Umbilical cord (tissue), 2 donors: ENCODE measurements at places on chromosomes 11 and 22. TPM values are rescaled to one million over a fixed set of nuclear protein-coding genes. Genes with fewer than 3 reads are reported as not detected.

DNA sequence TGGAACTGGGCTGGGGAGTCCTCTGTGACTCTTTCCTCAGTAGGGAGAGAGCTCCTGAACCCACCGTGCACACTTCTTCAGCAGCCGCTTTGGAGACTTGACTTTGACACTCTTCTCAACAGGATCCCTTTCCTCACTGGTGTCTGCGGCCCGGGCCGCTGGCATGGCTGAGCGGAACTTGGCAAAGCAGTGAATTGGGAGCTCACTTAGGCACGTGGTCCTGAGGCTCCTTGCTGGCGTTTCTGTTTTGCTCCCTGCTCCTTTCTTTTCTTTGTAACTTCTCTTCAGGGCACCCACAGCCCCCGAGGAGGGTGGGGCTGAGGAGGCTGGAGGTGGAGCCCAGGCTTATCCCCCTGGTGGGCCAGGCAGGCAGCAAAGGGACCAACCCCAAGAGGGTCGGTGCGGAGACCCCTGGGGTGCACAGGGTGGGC lies 8.4 kb upstream of the KCNQ1OT1 start:
- DNase-seq = peak; percentile 68

GRCh38 chr11:47460571-47461235 lies 11.8 kb upstream of the RAPSN start:
- DNase-seq = no peak

GRCh38 chr11:44916331-44916730 lies 34.4 kb downstream of the TP53I11 start:
- DNase-seq = no peak

GRCh38 chr11:28964811-28965210 lies 856.6 kb downstream of the METTL15 start:
- DNase-seq = no peak

DNA sequence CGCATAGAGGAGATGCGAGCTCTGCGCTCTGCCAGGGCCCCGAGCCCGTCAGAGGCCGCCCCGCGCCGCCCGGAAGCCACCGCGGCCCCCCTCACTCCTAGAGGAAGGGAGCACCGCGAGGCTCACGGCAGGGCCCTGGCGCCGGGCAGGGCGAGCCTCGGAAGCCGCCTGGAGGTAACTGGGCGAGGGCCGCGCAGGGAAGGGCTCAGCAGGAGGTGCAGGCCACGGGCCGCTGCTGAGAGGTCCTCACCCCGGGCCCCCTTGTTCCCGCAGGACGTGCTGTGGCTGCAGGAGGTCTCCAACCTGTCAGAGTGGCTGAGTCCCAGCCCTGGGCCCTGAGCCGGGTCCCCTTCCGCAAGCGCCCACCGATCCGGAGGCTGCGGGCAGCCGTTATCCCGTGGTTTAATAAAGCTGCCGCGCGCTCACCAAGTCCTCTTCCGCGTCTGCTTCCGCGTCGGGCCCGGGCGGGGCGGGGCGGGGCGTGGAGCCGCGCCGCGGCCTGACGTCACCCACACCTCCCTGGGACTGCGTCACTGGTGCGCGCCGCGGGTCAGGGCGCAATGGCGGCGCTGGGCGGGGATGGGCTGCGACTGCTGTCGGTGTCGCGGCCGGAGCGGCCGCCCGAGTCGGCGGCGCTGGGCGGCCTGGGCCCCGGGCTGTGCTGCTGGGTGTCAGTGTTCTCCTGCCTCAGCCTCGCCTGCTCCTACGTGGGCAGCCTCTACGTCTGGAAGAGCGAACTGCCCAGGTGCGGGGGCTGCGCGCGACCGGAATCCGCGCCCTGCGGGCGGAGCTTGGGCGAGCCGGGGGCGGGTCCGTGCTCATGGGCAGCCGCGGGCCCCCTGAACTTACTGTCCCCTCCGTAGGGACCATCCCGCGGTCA lies at the start of gene RCE1:
Gene RCE1, plus strand, starts transcription at position 546 of the 880 bp plus-strand sequence. Its CDS starts 15 bp downstream, at position 561.
- DNase-seq = peak; percentile 92

OR5M10 gene
- not detected for total RNA-seq

GRCh38 chr11:41313226-41313625 lies 146.2 kb downstream of the LRRC4C start:
- DNase-seq = no peak

DNA sequence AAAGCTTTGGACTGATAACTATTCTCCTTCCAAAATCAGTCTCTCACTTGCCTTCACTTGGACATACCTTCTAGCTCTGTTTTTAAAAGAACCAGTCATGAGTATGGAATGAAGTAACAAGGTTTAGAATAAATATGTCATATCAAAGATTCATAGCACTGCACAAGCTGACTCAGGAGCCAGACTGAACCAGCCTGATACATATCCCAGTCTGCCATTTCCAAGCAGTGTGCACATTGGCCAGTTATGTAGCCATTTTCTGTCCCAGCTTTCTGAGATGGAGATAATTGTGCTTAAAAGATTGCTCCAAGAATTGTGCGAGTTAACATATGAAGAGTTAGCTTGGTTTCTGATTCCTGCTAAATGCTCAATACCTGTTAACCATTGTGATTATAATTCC lies 311.3 kb downstream of the C11orf87 start:
- peak; percentile 25 for DNase-seq

- DNase-seq = no peak
Measured at GRCh38 chr22:27556371-27556770, 245.2 kb downstream of the MN1 start.

DNA sequence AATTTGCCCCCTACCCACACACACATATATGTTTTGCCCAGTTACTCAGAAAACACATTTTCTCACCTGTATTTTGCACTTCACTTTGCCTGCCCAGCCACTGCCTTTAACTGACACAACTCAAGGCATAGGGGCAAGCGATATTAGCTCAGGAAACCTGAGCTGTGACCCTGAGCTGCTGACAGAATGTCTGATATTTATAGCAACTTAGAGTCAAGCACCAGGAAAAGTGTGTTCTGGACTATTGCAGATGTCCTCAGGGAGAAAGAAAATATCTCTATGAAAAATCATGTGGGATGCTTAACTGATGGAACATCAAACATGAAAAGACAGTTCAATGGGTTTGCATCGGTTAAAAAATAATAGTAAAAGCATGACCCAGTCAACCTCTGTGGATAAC lies 63.9 kb upstream of the SLC35C1 start:
- no peak for DNase-seq

DNA sequence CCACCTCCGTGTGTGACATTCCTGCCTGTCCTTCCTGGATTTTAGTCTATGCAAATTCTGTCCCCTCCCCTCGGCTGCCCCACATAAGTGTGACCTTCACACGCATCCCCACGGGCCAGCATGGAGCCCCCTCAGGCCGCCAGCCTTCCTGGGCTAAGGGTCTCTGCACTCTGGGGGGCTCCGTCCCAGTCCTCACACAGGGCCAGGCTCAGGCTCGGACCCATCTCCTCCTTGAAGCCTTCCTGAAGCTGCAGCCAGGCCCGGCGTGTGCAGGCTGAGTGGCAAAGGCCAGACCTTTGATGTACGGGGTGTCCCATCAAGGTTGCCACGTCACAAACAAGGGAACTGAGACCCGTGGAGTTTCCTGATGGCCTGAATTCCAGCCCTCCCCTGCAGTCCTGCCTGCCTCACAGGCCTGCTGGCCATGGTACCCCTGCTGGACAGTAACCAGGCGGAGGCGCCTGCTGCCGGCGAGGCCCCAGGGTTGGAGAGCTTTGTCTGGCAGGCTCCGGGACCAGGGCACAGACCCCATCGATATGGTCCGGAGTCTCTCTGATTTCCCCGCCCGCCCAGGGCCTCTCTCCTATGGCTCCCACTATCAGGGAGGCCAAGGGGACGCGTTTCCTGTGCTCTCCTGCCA lies 791.7 kb downstream of the BRD1 start:
- DNase-seq = no peak

KCNK4 gene
- total RNA-seq = 3.6 TPM

DNA sequence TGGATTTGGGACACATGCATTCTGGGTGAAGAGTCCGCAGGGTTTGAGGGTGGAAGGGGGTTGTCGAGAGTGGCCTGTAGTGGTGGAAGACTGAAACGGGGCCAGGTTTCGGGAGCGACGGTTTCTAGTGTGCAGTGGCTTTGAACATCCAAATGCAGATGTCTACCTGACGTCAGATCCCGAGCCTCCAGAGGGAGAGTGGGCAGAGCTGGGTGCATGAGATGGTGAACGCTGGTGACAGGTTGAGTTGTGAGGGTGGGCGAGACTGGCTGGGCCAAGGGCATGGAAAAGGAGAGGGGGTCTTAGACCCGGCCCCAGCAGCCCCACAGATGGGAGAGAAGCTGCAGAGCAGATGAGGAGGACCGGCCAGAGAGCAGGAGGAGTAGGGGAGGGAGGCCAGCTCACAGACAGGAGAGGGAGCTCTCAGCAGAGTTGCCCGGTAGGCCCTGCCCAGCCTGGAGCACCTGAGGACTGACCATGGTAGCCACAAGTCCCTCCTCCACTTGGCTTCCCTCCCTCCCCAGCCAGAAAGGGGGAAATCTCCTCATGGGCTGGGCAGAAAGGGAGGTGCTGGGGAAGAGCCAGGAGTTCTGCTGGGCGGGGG lies 14.2 kb downstream of the KCNJ4 start:
- DNase-seq = no peak

DNA sequence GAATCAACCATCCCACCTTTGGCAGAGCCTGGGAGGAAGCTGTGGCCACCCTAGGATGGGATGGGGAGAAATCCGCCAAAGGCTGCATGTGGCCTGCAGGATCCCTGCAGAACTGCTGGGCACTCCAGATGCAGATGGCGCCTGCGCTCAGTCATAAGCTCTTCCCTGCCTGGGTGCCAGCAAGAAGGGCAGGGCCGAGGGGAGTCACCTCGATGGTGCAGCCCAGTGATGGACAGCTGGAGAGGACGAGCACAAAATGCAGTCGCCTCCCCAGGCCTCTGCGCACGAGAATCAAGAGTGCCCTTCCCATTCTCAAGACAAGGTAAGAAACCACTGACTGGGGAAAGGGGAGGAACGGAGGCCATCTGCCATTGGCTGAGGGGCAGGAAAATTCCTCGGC lies 693.6 kb downstream of the TBC1D22A start:
- DNase-seq = no peak

GRCh38 chr11:34313099-34313517 lies 44.7 kb downstream of the ABTB2 start:
- peak; percentile 58 for DNase-seq

ISX gene
- total RNA-seq = not detected

DNA sequence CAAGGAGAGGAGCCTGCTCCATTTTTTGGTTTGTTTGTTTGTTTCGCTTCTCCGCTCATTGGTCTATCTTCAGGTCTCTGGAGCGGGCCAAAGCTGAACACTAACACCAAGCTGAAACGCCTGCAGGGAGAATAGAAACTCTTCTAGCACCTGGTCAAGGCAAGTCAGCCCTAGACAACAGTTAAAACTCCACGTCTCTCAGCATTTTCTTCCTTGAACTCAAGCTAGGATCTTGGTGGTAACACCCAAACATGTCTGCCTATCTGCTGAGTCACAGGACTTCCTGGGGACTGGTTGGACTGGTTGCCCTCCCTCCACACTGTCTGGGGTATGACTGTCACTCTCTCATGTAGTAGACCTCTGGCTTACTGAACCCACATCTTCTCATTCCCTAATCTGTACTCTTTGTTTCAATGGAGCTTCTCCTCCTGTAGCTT lies 23.9 kb upstream of the RBFOX2 start:
- peak; percentile 40 for DNase-seq

DNA sequence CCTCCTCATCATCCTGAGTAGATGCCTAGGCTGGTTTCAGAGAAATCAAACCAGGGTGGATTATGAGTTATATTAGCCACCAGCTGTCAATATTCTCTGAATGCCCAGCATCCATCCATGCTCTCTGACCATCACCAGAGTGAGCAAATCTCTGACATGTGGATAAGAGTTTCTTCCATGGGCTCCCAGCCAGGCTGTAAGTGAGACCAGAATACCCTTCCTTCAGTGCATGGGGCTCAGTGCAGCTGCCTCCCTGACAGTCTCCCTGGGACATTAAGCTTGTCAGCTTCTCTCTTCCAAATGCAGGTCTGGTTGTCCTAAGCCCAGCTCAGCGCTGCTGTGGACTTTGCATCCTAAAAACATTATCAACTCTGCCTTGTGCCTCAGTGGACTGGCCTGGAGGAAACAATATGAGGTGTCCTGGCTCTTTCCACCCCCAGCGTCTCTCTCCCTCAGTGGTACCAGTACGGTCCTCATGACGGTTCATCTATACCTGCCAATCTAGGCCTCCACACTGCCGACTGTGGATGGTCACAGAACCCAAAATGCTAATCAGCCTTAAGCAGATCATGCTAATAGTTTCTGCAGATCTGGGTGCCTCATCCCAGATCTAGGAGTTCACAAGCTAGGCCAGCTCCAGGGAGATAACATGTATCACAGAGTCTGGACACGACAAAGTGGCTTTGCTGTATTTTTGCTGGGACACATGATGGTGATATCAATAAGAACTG lies 41.6 kb upstream of the PRAME start:
- DNase-seq = no peak

PGR gene
- total RNA-seq = 14.0 TPM

- DNase-seq = peak; percentile 66
Measured at GRCh38 chr11:26702406-26702805, 19.5 kb downstream of the SLC5A12 start.

- DNase-seq = peak; percentile 56
Measured at GRCh38 chr11:67120881-67121710, 2.0 kb downstream of the KDM2A start.

DNA sequence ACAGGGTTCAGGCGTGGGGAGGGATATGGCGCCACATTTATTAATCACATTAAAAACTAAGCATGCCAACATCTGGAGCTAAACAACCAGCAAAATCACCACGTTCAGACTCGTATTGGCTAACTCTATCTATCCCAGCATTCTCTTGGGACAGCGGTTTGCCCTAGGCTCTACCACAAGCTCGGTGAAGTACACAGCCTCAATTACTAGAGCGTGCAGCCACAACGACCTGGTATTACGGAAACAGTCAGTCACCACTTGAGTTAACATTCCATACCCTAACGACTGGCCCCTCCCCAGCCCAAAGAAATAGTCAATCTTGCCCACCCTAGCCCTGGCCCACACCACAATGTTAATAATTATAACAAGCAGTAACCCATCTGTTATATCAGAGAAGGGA lies 32.1 kb downstream of the APOL5 start:
- no peak for DNase-seq

GRCh38 chr11:73270855-73271477 lies 1.2 kb upstream of the P2RY6 start:
- no peak for DNase-seq

DNA sequence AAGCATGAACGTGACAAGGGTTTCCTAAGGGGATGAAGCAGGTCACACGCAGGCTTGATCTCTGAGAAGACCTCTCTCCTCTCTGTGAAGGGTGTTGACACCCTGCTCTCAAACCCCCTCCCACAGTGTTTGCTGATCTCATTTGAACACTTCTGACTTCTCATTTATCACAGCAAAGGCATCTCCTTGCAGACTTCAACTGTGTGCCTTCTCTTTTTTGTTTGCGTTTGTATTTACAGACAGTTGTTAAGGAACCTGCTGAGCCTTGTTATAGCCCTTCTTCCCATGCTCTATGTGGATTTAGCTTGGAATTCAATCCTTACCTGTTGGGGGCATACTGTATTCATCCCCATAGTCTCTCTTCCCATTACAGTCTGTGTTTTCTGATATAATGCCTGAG lies 206.5 kb downstream of the NELL1 start:
- no peak for DNase-seq

- DNase-seq = peak; percentile 79
Measured at GRCh38 chr11:11608783-11609232, 13.0 kb downstream of the GALNT18 start.

GRCh38 chr11:100863080-100863581 lies 176.0 kb downstream of the ARHGAP42 start:
- DNase-seq = peak; percentile 26

TRIM22 gene
- 67.7 TPM for total RNA-seq

DDX25 gene
- total RNA-seq = 2.2 TPM
